ENCODE measurements at places on chromosomes 2 and 18.

DNA sequence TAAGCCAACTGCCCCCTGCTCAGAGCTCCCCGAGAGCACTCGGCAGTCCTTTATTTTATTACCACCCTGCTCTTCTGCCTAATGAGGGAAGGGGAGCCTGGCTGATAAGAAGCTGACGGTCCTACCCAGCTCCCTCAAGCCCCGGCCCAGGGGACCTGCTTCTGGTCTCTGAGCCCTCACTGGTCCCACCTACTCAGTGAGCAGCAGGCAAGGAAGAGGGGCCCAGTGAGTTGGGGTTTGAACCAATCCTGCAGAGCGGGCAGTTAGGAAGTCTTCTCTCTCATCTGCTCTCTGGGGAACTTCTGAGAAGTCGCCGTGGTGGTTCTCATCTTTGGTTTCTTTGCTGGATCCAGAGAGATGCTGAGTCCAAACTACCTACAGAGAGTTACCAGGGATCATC is 218.9 kb downstream of the NDUFA10 start:
- DNase-seq: no peak

- DNase-seq: no peak
These were observed 1690.4 kb upstream of the SLC39A10 start for GRCh38 chr2:193966590-193966989.

DNA sequence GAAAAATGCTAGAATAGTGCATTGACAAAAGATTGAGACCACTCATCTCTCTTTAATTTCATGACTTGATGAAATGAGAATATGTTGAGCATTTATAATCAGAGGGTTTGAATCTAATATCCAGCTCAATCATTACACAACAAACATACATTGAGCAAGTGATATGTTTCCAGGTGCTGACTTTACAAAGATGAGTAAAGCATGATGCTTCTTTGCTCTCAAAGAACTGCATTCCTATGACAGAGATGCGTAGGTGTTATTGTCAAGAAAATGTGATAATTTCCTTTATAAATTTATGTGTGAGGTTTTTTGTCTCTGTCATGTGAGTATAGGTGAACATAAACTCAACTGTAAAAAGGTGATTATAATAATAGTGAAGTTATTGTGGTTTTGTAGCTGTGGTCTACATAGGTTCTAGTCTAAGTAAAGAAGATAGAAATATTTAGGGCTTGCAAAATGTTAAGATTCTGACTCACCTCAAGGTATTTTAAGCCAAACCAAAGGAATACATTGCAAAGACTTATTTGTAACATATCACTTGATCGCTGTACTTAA is 389.8 kb downstream of the GALNT13 start:
- no peak for DNase-seq

- DNase-seq: no peak
These were observed 114.3 kb upstream of the MGAT5 start for GRCh38 chr2:134139611-134140010.

DNA sequence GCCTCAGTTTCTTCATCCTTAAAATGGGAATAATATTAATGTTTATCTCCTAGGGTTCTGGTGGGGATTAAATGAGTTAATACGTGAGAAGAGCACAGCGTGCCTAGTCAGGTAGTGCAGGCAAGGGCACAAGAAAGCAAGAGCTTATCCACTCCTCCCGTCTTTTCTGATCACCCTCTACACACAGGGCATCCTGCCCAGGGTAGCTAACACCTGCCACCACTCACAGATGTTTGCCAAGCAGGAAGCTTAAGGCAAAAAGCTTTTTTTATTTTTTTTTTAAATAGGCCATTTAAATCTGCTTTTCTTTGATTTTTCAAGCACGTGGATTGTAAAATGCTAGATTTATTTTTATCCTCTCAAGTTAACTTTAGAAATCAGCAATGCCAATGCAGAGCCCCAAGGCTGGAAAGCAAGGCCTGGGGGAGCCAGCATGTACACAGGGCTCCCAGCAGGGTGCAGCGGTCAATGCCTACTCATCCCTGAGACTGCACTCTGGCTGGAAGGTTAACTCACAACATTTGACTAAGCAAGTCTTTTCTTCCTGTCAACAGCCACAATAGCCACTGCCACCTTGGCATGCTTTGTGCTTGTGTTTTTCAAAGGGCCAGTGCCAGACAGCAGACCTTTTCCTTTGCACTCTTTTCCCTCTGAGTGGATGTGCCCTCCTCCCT is 86.5 kb upstream of the ACAA2 start:
- DNase-seq: no peak

DNA sequence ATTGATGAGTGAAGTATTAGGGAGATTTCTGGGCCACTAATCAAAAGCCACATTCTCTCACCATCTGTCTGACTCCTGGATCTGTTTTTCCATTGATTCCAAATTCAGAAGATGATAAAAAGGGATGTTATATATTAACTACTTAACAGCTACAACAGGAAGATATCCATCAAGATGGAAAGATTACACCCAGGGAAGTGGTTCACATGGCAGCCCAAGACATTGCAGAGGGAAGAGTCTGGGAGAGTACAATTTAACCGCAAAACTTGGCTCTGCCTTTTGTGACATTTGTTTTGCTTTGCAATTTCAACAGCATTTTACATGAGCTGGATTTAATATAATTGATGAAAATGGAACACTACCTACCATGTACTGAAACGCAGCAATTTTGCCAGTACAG is 22.5 kb upstream of the TCF4 start:
- no peak for DNase-seq

Measured in anterior cingulate cortex (tissue), 58 donors.